ENCODE measurements at places on chromosomes 5 and 9.

DNA sequence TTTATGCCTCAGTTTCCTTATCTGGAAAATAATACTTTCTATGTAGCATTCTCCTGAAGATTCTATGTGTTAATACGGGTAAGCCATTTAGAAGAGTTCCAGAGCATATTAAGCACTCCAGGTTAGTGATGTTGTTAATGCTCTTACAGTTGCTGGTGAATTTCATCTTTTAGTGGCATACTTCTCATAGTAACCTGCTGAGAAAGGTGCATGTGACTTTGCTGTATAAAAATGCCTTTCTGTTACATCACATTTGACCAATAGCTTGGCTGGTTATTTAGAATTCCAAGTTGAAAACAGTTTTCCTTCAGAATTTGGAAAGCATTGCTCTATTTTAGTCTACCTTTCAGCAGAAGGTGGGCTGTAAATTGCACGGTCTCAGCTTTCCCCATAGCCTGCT lies 27.2 kb downstream of the GCNT1 start:
- DNase-seq: no peak

GRCh38 chr5:139701056-139701741 lies 53.0 kb downstream of the CXXC5 start:
- DNase-seq: no peak

DNA sequence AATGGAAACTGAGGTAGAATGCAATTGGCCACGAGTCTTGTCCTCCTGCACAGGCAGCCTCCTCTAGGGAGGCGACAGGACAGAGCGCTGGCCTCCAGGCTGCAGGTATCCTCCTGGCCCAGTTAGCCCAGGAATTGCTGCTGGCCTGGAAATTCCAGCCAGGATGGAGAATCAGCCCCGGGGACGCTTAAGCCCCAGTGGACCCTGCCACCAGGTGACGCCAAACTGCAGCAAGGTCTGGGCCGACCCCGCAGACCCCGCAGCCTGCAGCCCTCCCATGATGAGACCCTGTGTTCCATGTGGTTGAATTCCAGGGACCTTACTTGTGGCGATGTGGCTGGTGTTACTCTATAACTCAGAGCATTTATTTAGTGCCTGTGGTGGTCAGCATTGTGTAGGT lies 7.3 kb downstream of the CACFD1 start:
- DNase-seq: no peak

DNA sequence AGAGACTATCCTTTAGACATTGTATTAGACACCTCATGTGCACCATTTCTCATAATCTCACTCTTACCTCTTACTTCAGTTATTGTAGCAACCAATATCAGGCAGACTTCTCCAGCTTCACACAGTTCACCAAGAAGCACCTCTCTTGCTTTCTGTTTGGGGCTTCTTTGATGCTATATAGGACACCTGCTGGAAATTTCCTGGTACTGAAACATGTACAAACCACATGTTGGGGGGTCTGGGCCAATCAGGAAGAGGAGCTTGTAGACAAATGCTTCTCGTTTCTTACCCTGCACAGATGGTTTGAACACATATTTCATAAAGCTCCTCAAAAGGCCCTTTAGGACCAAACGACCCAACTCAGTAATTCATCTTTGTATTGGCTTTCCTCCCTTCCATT lies 212.1 kb downstream of the IZUMO3 start:
- no peak for DNase-seq

- no peak for DNase-seq
Measured at GRCh38 chr5:113508756-113509155, 4.7 kb upstream of the YTHDC2 start.

DNA sequence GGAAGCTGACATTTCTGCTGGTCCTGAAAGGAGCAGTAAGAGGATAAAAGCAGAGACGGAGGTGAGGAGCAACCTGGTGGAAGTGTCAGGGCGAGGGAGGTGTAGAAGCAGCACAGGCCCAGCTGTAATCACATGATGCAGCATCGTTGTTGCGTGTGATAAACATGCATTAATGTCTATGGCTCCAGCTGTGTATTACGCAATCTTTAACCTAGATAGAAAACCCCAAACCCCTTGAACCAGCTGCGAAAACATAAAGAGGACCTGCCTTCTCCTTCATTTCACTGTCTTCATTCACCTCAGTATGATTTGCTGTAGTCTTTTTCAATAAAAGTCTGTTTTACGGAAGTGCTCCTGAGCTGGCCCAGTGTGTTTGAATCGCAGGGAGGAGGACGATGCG lies 162.9 kb downstream of the NTRK2 start:
- DNase-seq: no peak

GRCh38 chr5:147417135-147417813 lies 92.6 kb downstream of the DPYSL3 start:
- no peak for DNase-seq
